COLO829 (cell line): ENCODE measurements at places on chromosomes 2 and 18.

- no peak for DNase-seq
Observed at GRCh38 chr2:171554991-171555615, 32.8 kb downstream of the CYBRD1 start.

DNA sequence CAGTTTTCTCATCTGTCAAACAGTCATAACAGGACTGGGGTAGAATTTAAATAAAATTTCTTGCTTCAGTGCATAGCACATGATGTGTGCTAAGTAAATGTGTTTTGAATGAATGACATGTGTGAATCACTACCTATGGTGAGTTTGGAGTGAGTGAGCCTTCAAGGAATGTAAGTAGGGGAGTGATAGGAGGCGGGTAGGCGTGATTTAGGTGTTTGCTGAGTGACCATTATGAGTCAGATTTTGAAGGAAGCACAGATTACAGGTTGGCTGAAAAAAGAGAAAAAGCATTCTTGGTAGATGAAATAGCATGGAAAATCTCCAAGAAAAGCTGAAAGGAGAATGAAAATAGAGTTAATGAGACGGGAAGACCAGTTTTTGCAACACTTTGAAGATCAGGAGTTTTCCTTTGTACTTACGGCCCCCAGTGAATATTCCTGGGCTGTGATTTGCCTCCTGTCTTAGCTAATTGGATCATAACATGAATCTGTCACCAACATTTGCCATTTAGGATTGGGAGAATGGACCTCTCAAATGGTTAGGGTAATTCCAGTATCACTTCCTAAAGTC, 136.9 kb upstream of the GATA6 start:
- DNase-seq: peak; percentile 12

DNA sequence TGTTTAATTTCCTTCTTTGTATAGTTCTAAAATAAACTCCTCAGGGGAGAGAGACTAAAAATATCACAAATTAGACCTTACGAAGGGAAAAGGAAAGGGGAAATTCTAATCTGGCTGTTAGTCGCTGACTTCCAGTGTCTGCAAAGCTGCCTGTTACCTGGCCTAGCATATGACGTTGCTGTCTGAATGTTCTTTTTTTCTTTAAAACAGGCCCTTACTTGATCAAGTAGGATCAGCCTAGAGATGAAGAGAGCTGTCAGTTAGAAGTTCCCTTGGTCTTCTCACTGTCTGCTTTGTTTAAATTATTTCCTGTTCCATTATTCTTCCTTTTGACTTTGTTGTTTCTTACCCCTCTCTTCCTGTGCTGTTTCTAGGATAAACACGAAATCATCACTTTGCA, 11.2 kb downstream of the NCK2 start:
- no peak for DNase-seq

DNA sequence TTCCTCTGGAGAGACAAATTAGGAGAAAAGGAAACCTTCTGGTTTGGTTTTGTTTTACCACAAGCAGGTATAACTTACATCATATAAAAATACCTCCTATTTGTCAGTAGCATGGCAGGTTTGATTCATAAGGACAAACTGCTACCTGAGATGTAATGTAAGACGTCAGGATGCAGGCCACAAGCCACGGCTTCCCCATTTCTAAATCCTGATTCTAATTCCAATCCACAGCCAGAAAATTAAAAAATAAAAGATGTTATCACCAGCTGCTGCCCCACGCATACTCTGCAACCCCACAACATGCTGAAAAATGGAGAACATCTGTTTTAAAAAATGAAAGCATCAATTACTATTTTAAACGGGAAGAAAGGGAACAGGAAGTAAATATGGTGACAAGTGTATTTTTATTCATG, 197.6 kb downstream of the BCL11A start:
- DNase-seq: no peak

DNA sequence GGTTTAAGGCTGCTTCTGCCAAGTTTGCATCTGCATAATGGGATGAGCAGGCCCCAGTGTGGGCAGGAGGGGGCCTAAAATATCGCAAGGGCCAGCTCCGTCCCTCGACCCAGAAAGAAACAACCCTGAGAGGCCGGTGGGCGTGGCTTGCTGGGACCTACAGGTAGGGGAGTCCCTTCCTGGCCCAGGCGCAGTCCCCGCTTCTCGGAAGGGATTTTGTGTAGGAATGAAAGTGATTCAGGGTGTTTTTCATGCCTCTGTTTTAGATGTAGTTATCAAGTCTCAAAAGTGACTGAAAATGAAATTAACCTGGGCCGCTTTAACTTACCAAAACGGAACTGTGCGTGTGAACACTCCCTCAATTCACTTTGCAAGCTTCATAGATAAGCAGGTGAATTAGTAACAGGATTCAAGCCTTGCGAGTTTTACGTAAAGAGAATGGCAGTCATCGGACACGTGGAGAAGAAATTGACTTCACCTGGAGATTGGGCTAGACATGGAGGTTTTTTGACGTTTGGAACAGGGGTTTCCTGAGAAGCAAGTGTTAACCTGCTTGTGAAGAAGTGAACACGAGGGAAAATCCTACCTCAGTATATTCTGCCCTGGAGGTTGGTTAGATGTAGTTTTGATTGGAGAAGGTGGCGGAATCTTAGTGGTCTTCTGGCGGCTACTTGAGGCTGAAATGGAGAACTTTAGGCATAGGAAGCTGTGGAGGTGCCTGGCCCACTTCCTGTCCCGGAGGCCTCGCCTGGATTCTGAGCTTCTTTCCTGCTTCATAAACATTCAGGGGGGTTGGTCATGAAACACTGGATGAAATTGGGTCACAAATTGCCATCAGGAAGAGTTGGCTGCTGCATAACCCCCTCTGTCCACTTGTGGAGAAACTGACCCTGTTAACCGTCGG, 1.7 kb downstream of the NCK2 start:
- no peak for DNase-seq

GRCh38 chr2:31979956-31980355, 30.9 kb downstream of the MEMO1 start:
- DNase-seq: no peak

DNA sequence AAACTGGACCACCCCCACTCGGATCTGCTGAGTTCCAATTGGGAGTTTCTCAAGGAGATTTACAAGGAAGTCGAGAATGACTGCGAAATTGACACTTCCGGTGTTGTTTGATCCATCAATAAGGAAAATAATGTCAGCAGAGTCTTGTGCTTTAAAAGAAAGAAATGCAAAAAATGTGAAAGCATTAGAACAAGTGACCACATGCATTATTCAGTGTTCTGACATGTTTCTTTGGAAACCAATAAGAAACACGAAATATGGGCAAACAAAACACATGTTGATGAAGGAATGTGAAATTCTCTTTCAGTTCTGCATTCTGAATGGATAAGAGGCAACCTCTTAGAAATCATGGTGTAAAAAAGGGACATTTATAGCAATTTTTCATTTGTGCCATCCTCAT, 25.9 kb downstream of the COL6A3 start:
- no peak for DNase-seq

GRCh38 chr2:56077359-56077915, 106.4 kb upstream of the CCDC85A start:
- DNase-seq: peak; percentile 15

- DNase-seq: no peak
Observed at GRCh38 chr2:217802266-217802665, 200.5 kb downstream of the TNS1 start.

GRCh38 chr2:238997137-238997390, 149.2 kb downstream of the TWIST2 start:
- DNase-seq: no peak

- DNase-seq: no peak
Observed at GRCh38 chr2:127700527-127701192, 637 bp upstream of the SFT2D3 start.

DNA sequence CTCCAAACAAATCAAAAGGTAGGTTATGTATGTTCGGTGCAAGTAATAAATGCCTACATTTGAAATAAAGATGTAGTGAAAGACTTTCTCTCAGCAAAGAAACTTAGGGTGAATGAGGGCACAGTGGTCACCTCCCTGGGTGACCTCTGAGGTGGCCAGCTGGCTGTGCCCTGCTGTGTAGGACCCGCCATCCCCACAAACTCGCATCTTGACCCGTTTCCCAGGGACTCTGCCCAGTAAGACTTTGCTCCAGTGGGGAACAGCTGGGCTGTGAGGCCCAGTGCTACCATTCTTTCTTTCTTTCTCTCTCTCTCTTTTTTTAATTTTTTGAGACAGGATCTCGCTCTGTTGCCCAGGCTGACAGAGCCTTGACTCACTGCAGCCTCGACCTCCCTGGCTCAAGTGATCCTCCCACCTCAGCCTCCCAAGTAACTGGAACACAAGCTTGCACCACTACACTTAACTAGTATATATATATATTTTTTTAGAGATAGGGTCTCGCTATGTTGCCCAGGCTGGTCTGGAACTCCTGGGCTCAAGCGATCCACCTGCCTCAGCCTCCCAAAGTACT, 8.2 kb upstream of the GAREM2 start:
- DNase-seq: no peak

GRCh38 chr2:152072011-152072410, 26.8 kb downstream of the CACNB4 start:
- DNase-seq: no peak

GRCh38 chr2:233803292-233803911, 25.3 kb downstream of the MROH2A start:
- DNase-seq: no peak

DNA sequence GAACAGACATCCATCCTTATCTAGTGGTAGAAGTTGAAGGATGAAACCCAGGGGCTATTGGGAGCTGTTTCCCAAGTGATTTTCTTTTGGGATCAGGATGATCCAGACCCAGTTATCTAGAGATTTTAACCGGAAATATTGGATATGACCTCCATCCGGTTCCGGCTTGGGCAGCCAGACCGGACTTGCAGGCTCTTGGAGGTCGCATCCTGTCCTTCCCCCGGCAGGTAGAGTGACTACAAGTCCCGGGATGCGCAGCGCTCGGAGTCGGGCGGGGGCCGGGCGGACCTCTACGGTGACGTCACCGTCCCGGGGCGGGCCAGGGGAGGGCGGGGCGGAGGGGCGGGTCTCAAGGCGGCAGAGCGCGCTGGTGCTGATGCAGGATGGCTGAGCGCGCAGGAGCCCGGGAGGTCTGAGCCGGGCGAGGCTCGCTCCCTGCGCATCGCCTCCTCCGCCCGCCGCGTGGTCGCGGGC, at the start of gene KIF5C:
TSS of gene KIF5C (plus strand) at position 360 of the 474 bp plus-strand sequence. CDS start 391 bp downstream, outside the sequence.
- DNase-seq: peak; percentile 75
